ENCODE measurements at places on chromosomes 7 and 10. TPM values are rescaled to one million over a fixed set of nuclear protein-coding genes. Genes with fewer than 3 reads are reported as not detected.

DNA sequence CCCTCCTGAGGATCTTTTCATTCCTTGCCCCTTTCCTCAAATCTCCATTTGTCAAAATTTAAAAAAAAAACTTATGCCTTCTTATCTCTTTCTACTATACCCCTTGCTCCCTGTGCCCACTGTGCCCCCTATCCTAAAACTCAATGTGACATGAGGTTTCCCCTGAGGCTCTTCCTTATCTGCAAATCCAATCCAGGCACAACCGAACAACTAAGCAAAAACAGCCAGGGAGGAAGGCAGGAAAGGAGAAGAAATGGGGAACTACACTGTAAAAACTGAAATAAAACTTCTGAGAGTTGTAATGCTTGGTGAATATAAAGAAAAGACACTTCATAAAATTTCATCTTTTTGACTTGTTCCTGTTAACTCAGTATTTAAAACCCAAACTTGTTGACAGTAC, 54.2 kb downstream of the CRPPA start:
- DNase-seq = no peak

The OR2A7 gene
- 0.41 TPM for total RNA-seq

The CYP2C19 gene
- not detected for total RNA-seq

GRCh38 chr7:75596727-75597614, 104.9 kb downstream of the SPDYE5 start:
- no peak for DNase-seq

The ZNF503 gene
- 14.6 TPM for total RNA-seq

The HOXA7 gene
- total RNA-seq = 8.8 TPM

The TRIP6 gene
- total RNA-seq = 39.7 TPM

DNA sequence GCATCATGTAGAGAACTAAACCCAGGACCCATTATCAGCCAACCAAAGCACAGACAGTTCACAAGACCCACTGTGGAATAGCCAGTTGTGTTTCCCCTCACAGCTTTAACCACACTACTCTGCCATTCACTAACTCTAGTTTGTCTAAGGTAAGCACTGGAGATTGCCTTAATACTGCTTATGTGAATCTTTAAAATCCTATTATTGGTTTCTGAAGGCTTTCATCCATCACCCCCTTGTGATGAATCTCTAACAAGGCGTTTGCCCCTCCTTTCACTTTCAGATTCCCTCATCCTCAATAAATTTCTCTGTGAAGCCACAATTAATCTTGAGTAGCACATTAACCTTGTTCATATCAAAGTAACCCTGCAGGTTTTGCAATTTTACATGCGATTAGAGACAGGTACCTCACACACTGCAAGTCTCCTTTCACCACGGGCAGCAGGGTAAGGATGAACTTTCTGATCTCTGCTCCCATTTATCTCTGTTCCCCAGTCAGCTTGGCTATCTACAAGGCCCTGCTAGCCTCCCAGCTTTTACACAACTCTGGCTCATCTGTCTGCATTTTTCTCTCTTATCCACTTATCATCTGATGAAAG, 785.6 kb downstream of the REEP3 start:
- no peak for DNase-seq

The SP8 gene
- total RNA-seq = 33.7 TPM

DNA sequence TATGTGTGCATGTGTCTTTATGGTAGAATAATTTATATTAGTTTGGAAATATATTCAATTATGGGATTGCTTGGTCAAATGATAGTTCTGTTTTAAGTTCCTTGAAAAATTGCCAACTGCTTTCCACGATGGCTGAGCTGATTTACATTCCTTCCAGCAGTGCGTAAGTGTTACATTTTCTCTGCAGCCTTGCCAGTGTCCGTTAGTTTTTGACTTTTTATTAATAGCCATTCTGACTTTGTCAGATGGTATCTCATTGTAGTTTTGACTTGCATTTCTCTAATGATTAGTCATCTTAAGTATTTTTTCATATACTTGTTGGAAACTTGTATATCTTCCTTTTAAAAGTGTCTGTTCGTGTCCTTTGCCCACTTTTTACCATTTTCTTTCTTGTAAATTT, 434.2 kb upstream of the POT1 start:
- DNase-seq = no peak

DNA sequence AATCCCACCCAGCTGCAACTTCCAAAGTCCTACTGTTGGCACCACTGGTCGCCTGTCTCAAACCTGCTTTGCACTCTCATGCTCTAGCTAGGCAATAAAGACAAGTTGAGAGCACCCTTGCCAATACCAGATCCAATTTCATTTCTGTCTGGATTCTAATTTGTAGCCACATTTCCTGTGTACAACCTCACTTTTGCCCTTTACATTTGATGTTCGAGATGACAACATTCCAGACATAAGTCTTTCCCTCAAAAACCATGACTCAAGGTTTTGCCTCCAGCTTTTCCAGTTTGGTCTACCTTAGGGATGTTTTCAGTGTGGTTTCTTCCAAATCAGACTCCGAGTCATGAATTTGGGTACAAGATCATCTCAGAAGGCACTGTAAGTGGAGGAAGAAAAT, 309.0 kb downstream of the GPAM start:
- DNase-seq = no peak

The LBX1 gene
- total RNA-seq = 1.0 TPM

DNA sequence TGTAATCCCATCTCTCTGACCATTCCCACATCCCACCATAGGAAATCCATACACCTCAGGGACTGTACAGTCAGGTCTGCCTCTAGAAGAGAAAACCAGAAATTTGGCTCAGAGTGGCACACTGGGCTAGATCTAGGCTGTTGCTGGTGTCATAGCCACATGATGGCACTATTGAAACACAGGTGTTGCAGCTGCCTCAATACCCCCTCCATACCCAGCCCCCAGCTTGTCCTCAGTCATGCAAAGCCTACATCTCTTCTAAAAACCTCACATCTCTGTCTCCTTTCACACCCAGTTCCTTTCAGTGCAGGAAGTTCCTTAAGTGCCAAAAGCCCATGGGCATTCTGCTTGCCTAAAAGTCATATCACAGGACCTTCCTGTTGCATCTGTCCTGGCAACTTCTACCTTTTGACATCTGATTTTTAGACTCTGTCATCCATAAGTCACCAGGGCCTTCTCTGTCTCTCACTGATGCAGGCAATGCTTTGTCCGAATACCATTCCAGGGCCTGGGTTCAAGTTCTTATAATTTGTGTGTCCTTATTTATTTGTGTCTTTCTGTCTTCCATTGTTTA, 27.0 kb upstream of the HIBADH start:
- DNase-seq = no peak

The CYP2C18 gene
- not detected for total RNA-seq

- DNase-seq = no peak
These were observed 229.2 kb downstream of the LRRN3 start for GRCh38 chr7:111320133-111320532.
